ENCODE measurements at places on chromosomes 7 and 10. TPM values are rescaled to one million over a fixed set of nuclear protein-coding genes. Genes with fewer than 3 reads are reported as not detected.

LGI1 gene
- not detected for polyA plus RNA-seq

TFAM gene
- 43.6 TPM for polyA plus RNA-seq

PLPP4 gene
- polyA plus RNA-seq = not detected

CHN2 gene
- polyA plus RNA-seq = 22.3 TPM

ASZ1 gene
- not detected for polyA plus RNA-seq

ZNF365 gene
- 0.21 TPM for polyA plus RNA-seq

UCMA gene
- polyA plus RNA-seq = not detected

FKBP6 gene
- not detected for polyA plus RNA-seq

LRRTM3 gene
- polyA plus RNA-seq = not detected

PHYH gene
- polyA plus RNA-seq = 23.5 TPM

Measured in small intestine (tissue), 16 donors.